HepG2 (cell line): ENCODE measurements at places on chromosomes 7 and 10. TPM values are rescaled to one million over a fixed set of nuclear protein-coding genes. Genes with fewer than 3 reads are reported as not detected.

DNA sequence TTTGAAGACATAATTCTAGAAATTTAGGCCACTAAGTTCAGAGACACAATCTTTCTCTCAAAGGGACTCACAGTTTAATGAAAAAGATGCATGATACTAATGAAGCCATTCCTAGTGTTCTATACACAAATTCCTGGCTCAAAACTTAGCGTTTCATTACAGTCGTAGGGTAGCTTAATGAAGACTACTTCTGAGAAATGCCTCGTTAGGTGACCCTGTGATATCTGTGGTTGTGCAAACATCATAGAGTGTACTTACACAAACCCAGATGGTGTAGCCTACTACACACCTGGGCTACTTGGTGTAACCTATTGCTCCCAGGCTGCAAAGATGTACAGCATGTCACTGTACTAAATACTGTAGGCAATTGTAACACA, 488 bp upstream of the CHCHD3 start:
- DNase-seq, result no peak

DNA sequence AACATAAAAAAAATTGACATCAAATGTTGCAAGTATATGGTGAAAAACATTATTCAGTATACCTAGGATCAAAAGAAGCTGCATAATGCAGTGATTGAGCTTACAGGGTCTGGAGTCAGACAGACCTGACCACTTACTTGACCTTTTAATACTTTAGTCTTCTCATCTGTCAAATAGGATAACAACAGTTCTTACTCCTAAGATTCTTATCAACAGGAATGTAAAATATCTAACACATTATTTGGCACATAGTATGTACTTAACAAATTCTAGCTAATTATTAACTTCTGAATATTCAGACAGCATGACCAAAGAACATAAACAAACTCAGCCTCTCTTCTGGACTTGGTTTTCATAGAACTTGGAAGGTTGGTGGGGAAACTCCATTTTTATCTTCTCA, 45.6 kb upstream of the PIP4K2A start:
- peak; percentile 72 for DNase-seq

DNA sequence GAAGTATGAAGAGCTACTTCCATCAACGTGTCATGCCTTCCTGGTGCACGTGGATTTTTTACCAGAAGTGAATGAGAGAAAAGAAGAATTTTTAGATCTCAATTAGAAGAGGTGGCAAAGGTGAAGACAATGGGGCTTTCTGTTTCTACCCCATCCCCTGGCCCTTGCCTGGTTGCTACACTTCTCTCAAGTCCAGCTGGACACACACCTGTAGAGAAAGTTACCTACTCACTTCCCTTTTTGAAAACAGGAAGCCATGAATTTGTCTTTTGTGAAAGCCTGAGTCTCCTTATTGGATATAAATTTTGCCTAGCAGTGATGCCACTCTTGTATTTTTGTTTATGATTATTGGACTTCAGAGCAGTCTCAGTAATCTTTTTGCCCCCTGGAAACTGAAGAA, 142.9 kb upstream of the AKR1E2 start:
- DNase-seq, result no peak

GRCh38 chr7:128191136-128191844, 49.8 kb upstream of the LEP start:
- DNase-seq, result no peak

DNA sequence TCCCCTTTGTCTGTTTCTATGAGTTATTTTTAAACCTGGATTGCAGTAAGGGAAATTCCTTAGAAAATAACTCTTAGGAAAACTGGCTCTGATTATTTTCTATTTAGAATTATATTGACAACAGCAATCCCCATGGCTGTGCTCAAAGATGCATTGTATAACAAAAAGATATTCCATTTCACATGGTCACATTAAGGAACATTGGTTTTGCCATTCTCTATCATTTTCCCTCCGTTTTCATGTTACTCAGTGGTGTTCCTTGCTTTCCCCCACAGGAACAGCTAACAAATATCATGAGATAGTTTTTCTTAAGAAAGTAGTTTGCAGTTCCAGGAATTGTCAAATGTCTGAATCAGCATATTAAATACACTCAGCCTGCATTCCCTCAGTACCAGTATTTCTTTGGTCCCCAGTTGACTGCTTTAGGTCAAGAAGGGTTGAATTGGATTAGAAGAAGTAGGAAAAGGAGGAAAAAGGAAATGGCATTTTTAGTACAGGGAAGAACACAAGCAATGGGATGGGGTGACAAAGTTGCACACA, 436.7 kb downstream of the TNS3 start:
- no peak for DNase-seq

GRCh38 chr10:52249850-52250395, 64.2 kb upstream of the DKK1 start:
- DNase-seq, result no peak

GRCh38 chr7:99644431-99644830, 27.7 kb downstream of the ZSCAN25 start:
- DNase-seq, result no peak

DNA sequence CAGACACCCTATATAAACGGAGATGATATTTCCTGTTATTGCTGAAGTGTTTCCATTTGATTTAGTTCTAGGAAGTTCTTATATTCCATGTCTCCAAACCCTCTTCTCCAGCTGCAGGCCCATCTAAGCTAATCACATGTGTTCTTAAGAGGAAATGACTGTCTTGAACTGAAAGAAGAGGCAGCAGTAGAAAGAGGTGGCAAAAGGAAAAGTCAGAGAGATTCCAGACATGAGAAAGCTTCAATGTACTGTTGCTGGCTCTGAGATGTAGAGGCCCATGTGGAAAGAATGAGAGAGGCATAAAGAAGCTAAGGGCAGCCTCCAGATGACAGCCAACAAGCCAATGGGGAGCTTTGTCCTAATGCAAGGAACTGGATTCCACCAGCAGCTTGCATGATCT, 287.2 kb downstream of the GFRA1 start:
- DNase-seq, result no peak

GRCh38 chr10:124875596-124875995, 66.3 kb upstream of the ZRANB1 start:
- DNase-seq, result no peak

GRCh38 chr10:109411917-109412316, 511.4 kb downstream of the XPNPEP1 start:
- DNase-seq, result peak; percentile 5

GRCh38 chr10:103207141-103207540, 14.1 kb upstream of the NT5C2 start:
- no peak for DNase-seq

DNA sequence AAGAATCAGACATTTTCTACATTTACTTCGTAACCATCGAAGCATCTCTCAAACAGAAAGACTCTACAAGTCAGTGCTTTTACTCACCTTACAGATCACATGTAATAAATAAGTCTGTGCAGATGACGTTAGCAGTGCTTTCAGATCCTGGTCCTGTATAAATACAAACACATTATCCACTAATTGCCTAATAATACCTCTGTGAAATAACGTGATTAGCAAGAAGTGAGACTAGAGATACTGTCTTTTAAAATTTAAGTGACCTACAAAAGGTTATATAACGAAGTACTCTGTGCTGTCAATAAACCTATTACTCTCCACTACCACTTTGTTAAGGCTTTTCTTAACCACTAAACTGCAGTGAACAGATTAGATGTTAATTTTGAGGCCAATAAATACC, 246.9 kb downstream of the NSUN6 start:
- DNase-seq, result no peak

DNA sequence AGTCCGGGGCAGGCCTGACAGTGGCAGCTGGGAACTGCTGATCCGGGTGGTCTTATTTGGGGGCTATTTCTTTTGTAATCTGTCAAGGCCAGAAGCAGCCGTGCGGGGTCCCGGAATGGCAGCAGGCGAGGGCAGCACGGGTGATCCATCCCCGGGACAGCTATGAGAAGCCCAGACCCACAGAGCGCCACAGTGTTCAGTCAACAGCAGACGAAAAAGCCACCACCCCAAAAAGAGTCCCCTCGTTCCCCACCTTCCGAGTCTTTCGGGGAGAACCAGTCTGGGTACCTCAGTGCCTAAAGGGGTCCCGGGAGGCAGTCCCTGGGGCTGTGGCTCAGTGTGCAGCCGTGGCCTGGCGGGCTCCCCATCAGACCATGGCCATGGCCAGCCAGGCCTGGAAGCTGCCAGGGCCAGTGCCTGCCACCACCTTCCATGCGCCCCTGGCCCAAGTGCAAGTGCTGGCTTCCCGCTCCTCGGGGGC, 125.1 kb upstream of the KCTD7 start:
- DNase-seq, result no peak

- DNase-seq, result no peak
Observed at GRCh38 chr10:87659571-87660483, at the start of gene PAPSS2. PAPSS2 (plus strand) TSS chr10:87659878; CDS start chr10:87659982, 104 bp downstream.

GRCh38 chr10:102133373-102134195, 744 bp downstream of the PPRC1 start:
- peak; percentile 78 for DNase-seq

DNA sequence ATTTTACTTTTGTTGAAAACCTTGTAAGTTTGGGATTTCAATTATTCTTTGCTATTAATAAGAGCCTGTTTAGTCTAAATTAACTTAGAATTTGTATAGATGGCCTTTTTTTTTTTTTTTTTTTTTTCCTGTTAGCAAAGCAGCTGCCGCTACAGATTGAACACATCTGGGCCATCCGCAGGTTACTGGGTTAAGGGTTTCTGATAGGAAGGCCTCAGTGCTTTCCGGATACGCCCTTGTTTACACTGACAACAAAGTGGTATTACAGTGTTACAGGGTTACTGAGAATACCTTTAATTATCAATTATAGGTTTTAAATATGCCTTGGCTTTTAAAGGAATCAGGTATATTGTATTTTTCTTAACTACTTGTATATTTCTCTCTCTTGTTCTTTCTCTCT, 76.8 kb downstream of the PTN start:
- DNase-seq, result no peak

DNA sequence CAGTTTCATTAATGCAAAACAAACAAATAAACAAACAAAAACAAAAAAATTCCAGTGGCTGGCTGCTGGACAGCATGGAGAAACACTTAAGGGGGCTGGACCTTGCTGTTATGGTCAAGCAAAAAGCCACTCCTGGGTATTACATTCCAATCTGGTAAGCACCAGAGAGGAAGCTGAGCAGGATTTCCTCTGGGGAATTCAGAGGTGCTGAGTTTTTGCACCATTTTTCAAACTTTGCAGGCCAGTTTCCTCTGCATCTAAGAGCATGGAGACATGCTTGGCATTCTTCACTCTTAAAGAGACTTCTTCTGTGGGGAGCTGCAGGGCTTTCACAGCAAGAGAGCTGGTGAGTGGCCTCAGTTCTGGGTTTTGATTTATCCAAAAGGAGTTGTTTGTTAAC, 84.5 kb downstream of the FZD1 start:
- no peak for DNase-seq

DNA sequence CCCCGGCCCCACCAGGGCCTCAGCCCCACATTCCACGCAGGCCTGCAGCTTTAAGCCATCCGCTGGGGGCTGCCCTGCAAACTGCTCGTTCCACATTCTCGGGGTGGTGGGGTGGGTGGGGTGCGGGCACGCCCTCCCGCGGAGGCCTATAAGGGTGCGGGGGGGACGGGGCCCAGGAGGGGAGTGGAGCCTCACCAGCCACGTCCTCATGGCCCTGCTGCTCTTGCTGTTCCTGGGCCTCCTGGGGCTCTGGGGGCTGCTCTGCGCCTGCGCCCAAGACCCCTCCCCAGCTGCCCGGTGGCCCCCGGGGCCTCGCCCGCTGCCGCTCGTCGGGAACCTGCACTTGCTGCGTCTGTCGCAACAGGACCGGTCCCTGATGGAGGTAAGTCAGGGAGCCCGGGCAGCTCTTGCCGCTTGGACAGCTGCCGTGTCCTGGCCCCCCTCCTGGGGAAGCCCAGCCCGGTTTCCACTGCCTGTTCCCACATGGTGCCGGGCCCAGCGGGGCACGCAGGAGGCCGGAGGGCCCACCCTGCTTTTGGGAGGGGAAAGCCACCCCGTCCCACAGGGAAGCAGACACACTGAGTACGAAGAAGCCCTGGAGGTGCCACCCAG, at the start of gene CYP2W1:
TSS of gene CYP2W1 (plus strand) at position 178 of the 612 bp plus-strand sequence. CDS start at position 209, 31 bp downstream.
- peak; percentile 53 for DNase-seq

- no peak for DNase-seq
Observed at GRCh38 chr10:87608756-87609155, 50.9 kb upstream of the PAPSS2 start.

- no peak for DNase-seq
Observed at GRCh38 chr10:31707093-31708039, 221.3 kb downstream of the ARHGAP12 start.

GRCh38 chr7:73919694-73920375, 58.9 kb downstream of the TMEM270 start:
- DNase-seq, result no peak

DNA sequence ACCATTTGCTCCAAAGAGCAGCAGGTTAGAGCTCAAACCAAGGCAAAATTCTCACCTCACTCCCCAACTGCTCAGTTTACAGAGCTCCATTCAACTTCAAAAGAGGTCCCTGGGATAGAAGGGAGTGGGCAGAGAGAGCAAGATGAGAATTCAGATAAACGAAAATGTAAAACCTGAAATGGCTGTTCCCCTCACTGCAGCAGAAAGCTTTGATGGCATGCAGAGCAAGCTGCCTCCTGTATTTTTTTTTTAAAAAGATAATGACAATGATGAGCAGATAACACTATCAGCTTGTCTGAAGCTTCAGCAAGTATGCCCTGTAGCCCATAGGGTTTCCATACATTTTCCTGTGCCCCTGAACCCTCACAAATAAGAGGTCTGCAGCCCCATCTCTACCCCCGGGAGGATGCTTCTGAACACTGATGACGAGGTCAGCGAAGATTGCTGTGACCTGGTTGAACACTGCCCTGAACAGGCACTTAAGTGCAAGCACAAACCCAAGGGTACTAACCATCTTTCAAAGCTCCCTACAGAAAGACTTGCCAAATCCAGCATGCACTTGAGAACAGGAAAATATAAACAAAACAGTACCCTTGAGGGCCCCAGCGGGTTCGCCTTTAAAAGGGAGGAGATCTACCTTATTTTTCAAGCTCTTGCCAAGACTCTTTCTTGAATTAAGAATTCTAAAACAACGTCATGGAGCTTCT, 81.3 kb downstream of the GLI3 start:
- DNase-seq, result no peak

DNA sequence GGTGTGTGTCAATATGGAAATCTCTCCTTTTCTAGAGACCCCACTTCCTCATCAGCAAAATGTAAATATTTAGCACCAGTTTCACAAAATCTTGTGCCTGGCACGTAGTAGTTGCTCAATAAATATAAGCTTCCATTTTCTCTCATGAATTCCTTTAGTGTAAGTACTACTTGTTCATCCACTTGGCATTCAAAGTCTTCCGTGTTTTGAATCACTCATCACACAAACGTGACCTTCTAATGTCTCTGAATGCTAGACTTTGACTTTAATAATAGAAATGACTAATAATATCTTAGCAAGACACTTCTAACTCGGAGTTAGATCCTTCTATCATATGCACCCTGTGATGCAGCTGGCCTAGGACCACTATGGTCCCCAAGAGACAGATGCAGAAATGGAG, 168.7 kb upstream of the ZNF32 start:
- DNase-seq, result no peak

GRCh38 chr7:5528071-5528814, 104.6 kb upstream of the TNRC18 start:
- DNase-seq, result no peak

KCNH2 gene
- polyA plus RNA-seq, result 0.09 and 0.12 TPM in 2 replicates

ADCY1 gene
- polyA plus RNA-seq, result 1.0 and 1.2 TPM in 2 replicates

CTAGE15 gene
- not detected in 2 replicates for polyA plus RNA-seq

CYP2C8 gene
- 0.13 and 0.15 TPM in 2 replicates for polyA plus RNA-seq

TECTB gene
- 0.78 and 1.1 TPM in 2 replicates for polyA plus RNA-seq

FRAT1 gene
- 1.7 TPM in 2 replicates for polyA plus RNA-seq

UCN3 gene
- not detected in 2 replicates for polyA plus RNA-seq

TFPI2 gene
- 0.10 and 0.16 TPM in 2 replicates for polyA plus RNA-seq

TSPAN12 gene
- polyA plus RNA-seq, result 0.24 and 0.48 TPM in 2 replicates
